Small intestine (tissue), 16 donors: ENCODE measurements at places on chromosomes 1 and 21.
A peak's percentile ranks its signal among the peaks of the same experiment; 100 is the strongest.

DNA sequence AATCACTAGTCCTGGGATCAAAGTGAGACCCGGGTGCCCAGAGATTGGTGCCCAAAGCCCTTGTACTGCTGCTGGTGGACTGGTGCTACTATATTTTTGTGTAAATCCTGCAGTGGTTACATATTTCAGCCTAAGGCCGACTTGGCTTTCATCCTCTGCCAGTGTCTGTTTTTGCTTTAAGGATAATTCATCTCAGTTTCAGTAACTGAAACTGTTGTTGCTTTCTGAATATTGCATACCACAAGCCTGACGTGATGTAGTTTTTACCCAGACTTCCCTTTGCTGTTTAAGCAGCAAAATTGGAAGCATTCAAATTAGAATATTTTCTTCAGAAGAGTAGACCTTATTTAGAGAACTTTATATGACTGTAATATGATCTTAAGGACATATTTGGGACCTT is 341.8 kb downstream of the RYR2 start:
- no peak overlapping the region for H3K4me3 ChIP-seq
- no peaks in the 10 kb centered on the region for H3K27me3 ChIP-seq
- no peaks in the 10 kb centered on the region for H3K36me3 ChIP-seq
- no peaks in the 10 kb centered on the region for H3K4me1 ChIP-seq
- no peak overlapping the region for H3K27ac ChIP-seq
- DNase-seq, result no peak

DNA sequence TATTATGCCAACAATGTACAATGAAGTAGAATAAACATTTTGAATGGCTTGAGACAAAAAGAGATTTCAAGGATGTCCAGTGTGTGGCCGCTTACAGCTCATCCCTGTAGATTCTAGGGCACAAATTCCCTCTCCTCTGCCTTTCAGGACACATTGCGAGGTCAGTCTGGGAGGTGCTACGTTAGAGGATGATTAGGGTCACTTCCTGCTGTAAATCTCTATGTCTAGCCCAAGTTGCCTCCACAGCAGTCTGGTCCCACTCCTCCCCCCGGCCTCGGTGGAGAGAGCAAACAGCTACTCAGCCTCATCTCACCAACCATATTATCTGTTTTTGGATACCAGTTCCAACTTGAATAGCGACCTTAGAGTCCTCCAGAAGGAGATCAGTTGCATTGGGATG is 17.0 kb downstream of the KCNJ10 start:
- no peaks in the 10 kb centered on the region for H3K27me3 ChIP-seq
- no peaks in the 10 kb centered on the region for H3K4me1 ChIP-seq
- no peak for DNase-seq
- no peak overlapping the region for H3K27ac ChIP-seq

GRCh38 chr1:66580081-66580480 is 46.1 kb downstream of the SGIP1 start:
- H3K4me1 ChIP-seq, result peaks cover 2% of the 10 kb centered on the region
- no peak overlapping the region for H3K4me3 ChIP-seq
- H3K36me3 ChIP-seq, result no peaks in the 10 kb centered on the region

DNA sequence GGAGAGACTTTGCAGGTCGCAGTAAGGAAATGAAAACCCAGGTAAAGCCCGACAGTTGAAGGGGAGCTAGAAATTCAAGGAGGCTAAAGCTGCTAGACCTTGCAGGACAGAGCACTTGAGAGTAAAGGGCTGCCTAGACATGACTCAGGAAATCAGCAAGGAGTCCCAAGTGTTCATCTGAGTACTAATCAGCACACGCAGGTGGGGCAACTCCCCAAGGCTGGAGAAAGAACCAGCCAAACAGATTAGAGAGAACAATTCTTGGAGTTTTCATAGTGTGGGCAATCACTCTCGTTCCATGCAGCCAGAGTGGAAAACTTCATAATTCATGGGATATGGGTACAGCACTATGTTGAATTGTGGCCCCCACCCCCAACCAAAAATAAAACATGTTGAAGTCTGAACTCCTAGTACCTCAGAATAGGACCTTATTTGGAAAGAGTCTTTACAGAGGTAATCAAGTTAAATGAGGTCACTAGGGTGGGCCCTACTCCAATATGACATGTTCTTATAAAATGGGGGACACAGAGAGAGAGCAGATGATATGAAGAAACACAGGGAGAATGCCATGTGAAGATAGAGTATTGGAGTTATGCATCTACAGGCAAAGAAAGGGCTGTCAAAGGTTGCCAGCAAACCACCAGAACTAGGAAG is 28.0 kb downstream of the SYDE2 start:
- H3K27me3 ChIP-seq, result no peaks in the 10 kb centered on the region
- H3K27ac ChIP-seq, result no peak overlapping the region
- H3K36me3 ChIP-seq, result peaks cover 2% of the 10 kb centered on the region
- no peak for DNase-seq
- H3K4me3 ChIP-seq, result no peak overlapping the region

DNA sequence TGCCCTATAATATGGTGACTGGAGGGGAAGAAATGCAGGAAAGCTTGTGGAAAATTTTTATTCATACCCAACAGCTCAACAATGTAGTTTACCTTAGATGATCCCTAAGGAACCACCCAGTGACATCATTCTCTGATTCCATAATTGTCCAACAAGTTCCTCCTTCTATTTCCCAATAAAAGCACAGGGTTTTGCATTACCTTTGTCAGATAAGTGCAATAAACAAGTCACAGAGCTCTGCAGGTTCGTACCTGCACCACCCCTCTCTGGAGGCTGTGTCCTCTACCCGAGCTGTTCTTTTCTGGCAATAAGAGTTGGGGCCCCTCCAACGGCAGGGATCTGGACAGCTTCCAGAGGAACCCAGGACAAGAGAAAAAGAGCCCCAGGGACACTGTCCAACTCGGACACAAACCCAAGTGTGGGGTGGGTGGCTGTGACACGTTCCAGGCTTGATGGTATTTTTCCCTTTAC is 38.8 kb downstream of the RCAN1 start:
- H3K36me3 ChIP-seq, result no peaks in the 10 kb centered on the region
- H3K4me3 ChIP-seq, result no peak overlapping the region
- H3K27me3 ChIP-seq, result no peaks in the 10 kb centered on the region
- H3K4me1 ChIP-seq, result peaks cover 6% of the 10 kb centered on the region

- H3K27ac ChIP-seq, result no peak overlapping the region
- DNase-seq, result peak; percentile 17
- H3K36me3 ChIP-seq, result no peaks in the 10 kb centered on the region
- H3K27me3 ChIP-seq, result no peaks in the 10 kb centered on the region
- no peaks in the 10 kb centered on the region for H3K4me1 ChIP-seq
Observed at GRCh38 chr1:76142771-76143540, 68.4 kb downstream of the ST6GALNAC3 start.

- DNase-seq, result no peak
- no peaks in the 10 kb centered on the region for H3K4me1 ChIP-seq
- no peak overlapping the region for H3K4me3 ChIP-seq
- H3K27me3 ChIP-seq, result no peaks in the 10 kb centered on the region
- H3K27ac ChIP-seq, result no peak overlapping the region
Observed at GRCh38 chr1:116218922-116219321, 107.7 kb downstream of the MAB21L3 start.
